ENCODE measurements at places on chromosomes 7 and 10. TPM values are rescaled to one million over a fixed set of nuclear protein-coding genes. Genes with fewer than 3 reads are reported as not detected.

SVOPL gene
- total RNA-seq, result not detected

MGAM2 gene
- 0.15 TPM for total RNA-seq

LIPK gene
- not detected for total RNA-seq

OR2A42 gene
- 0.08 TPM for total RNA-seq

TMEM196 gene
- total RNA-seq, result not detected

SHTN1 gene
- total RNA-seq, result 106 TPM

PPP1R3C gene
- 0.31 TPM for total RNA-seq

FAM25G gene
- not detected for total RNA-seq

HYAL4 gene
- 3.1 TPM for total RNA-seq

PNLIP gene
- not detected for total RNA-seq

ADCY1 gene
- 50.7 TPM for total RNA-seq

EGFR gene
- 5.0 TPM for total RNA-seq

ABI1 gene
- 67.5 TPM for total RNA-seq

RBP3 gene
- not detected for total RNA-seq

ENKUR gene
- total RNA-seq, result not detected

PNLIPRP2 gene
- total RNA-seq, result not detected

SYT15 gene
- 0.77 TPM for total RNA-seq

GBX1 gene
- 13.8 TPM for total RNA-seq

NUDT13 gene
- 2.3 TPM for total RNA-seq

CLDN4 gene
- total RNA-seq, result 1.6 TPM

GNGT1 gene
- total RNA-seq, result not detected

ZNF853 gene
- 7.9 TPM for total RNA-seq

SLC39A12 gene
- 0.10 TPM for total RNA-seq

AVPI1 gene
- total RNA-seq, result 0.67 TPM

PNLIPRP1 gene
- not detected for total RNA-seq

CLRN3 gene
- total RNA-seq, result 0.31 TPM

IGFBP3 gene
- total RNA-seq, result 125 TPM

TRIM73 gene
- 7.4 TPM for total RNA-seq

FRMPD2 gene
- total RNA-seq, result not detected

KEL gene
- total RNA-seq, result 0.74 TPM

ADARB2 gene
- 54.9 TPM for total RNA-seq
